ENCODE measurements at places on chromosomes 5 and 9. TPM values are rescaled to one million over a fixed set of nuclear protein-coding genes. Genes with fewer than 3 reads are reported as not detected.

The PHYHD1 gene
- 1.0 TPM for total RNA-seq

The GLDC gene
- total RNA-seq: 1.4 TPM

The STKLD1 gene
- total RNA-seq: 1.5 TPM

The SARDH gene
- total RNA-seq: 0.60 TPM

The PALM2AKAP2 gene
- total RNA-seq: 2.2 TPM

DNA sequence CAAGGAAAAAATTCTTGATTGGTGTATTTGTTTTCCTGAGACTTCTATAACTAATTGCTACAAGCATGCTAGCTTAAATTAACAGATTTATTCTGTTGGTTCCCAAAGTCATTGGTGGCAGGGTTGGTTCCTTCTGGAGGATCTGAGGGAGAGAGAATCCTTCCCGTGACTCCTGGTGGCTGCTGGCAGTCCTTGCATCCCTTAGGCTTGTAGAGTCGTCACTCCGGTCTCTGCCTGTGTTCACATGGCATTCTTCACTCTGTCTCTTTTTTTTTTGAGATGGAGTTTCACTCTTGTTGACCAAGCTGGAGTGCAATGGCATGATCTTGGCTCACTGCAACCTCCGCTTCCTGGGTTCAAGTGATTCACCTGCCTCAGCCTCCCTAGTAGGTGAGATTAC, 5.3 kb downstream of the CDK9 start:
- DNase-seq: no peak

- no peak for DNase-seq
These were observed 71.0 kb downstream of the MED10 start for GRCh38 chr5:6307304-6307703.

- no peak for DNase-seq
These were observed 526.5 kb downstream of the KIF4B start for GRCh38 chr5:155540000-155540595.

GRCh38 chr9:37415011-37415719, 7.3 kb upstream of the GRHPR start:
- peak; percentile 69 for DNase-seq

GRCh38 chr5:83104021-83104420, 26.7 kb downstream of the XRCC4 start:
- DNase-seq: no peak

DNA sequence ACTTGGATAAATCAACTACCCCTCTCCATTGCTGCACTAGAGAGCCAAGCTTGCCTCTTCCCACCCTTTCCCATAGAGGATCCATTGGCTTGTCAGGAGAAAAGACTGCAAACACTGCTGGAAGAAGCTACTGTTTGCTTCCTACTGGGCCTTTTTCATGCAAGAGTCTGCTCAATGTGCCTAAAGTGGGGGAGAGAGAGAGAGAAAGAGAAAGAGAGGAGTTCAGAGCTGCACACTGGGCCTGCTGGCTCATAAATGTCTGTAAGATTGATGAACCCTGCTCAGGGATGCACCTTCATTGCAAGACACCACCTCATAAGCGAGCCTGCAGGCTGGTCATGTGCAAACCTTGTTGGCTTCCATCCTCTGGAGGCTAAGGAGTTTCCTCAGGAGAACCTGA, 269.4 kb downstream of the ZNF608 start:
- DNase-seq: no peak

DNA sequence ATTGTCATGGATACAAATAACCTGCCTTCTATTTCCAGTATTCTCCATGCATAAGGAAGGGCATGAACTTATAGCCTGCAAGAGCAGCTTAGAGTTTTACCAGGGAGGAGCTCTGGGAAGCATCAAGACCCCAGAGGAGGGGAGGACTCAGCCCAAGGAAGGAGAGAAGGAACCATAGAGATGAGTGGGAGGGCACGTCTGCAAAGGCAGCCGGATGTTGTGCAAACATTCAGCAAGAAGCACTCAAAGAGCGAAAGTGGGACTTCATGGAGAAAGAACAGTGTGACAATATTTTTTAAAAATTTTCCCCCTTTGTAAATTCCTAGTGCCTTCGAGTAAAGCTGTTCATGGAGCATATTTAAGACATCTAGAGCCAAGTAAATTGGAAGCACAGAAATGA, 270.1 kb upstream of the PTGER4 start:
- DNase-seq: peak; percentile 45

- DNase-seq: peak; percentile 41
These were observed 185.9 kb upstream of the RASA1 start for GRCh38 chr5:87081511-87082372.

DNA sequence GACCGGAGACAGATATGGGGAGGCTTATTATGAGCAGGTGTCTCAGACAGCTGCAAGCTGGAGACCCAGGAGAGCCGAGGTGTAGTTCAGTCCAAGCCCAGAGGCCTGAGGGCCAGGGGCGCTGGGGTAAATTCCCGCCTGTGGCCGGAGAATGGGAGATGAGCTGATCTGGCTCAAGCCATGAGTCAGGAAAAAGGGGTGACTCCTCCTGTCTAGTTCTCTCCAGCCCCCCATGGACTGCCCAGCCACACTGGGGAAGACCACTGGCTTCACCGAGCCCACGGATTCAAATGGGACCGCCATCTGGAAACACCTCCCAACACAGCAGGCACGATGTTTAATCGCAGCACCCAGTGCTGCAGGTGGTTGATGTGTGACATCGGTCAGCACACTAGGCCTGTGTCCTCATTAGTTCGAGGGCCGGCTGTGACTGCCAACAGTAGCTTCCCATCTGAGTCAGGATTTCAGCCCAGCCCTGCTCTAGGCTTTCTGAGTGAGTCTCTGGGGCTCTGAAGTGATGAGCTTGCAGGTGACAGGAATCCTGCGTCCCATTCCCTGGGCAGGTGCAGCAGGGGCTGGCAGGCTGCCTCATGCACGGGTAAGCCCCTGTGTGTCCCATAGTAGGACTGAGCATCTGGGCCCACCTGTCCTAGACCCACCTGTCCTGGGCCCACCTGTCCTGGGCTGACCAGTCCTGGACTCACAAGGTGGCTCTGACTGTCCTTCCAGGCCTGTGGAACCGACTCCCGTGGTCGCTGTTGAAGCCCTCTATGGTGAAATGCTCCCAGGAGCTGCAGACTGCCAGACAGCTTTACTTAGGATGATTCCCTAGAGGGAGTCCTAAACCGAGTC, 49.7 kb downstream of the AHRR start:
- peak; percentile 0 for DNase-seq

GRCh38 chr5:90534922-90535321, 5.5 kb upstream of the LYSMD3 start:
- no peak for DNase-seq
